ENCODE measurements at places on chromosomes 6 and 20.

- DNase-seq, result no peak
Observed at GRCh38 chr6:47258724-47259347, 50.9 kb downstream of the TNFRSF21 start.

GRCh38 chr6:68880050-68880813 lies 245.2 kb downstream of the ADGRB3 start:
- no peak for DNase-seq

DNA sequence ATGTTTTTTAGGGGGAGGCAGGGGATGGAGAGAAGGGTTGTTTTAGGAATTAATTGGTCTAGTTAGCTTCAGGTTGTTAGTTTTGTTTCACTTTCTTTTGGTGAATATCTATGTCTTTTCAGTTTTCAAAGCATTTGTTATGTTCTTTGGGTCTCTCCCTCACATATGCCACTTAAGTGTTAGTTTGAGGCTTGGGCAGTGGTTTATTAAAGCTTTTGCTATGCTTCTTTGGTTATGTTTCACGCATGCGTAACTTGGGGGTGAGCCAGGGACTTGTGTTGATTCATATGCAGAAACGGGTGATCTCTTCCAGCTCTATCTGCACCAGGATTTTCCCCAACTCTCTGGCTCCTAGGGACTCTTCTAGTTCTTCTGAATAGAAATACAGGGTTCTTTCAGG lies 11.4 kb upstream of the MMS22L start:
- peak; percentile 67 for DNase-seq

DNA sequence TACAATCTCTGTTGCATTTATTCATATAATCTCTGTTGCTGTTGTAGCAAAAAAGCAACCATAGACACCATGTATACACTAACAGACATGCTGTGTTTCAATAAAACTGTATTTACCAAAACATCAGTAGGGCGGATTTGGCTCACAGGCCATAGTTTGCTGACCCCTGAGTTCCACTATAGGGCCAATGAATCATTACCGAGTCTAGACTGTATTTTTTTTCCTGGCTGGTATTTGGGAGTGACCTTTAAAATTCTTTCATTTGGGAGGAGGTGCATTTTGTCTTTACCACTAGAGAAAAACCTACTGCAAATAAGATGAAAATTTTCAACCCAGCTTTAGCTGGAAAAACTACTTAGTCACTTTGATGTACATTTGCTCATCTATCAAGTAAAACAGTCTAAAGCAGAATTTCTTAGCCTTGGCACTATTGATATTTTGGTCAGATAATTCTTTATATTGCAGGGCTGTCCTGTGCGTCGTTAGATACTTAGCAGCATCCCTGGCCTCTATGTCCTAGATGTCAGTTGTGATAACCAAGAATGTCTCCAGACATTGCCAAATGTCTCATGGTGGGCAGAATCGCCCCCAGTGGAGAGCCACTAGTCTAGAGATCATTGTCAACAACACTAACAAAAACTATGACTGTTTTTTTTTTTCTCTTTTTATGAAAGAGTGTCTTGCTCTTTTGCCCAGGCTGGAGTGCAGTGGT lies 39.5 kb downstream of the DCBLD1 start:
- DNase-seq, result no peak

GRCh38 chr6:53634184-53634631 lies 31.3 kb downstream of the KLHL31 start:
- DNase-seq, result no peak

DNA sequence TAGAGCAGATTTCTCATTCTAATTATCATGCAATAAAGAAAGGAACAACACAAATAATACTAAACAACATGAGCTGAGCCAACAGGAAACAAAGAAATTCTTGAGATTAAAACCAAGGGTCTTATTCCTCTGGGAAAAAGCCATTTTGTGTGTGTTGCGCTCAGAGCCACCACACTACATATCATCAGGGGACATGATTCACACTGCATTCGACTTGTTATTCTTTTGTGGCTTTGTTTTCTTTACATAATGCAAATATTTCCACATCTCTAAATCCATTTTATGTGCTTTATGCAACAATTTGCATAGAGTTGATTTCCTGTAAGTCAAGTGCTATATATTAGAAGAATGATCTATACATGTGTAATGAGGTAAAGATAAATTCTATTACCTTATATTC lies 719.6 kb downstream of the TBC1D32 start:
- no peak for DNase-seq

DNA sequence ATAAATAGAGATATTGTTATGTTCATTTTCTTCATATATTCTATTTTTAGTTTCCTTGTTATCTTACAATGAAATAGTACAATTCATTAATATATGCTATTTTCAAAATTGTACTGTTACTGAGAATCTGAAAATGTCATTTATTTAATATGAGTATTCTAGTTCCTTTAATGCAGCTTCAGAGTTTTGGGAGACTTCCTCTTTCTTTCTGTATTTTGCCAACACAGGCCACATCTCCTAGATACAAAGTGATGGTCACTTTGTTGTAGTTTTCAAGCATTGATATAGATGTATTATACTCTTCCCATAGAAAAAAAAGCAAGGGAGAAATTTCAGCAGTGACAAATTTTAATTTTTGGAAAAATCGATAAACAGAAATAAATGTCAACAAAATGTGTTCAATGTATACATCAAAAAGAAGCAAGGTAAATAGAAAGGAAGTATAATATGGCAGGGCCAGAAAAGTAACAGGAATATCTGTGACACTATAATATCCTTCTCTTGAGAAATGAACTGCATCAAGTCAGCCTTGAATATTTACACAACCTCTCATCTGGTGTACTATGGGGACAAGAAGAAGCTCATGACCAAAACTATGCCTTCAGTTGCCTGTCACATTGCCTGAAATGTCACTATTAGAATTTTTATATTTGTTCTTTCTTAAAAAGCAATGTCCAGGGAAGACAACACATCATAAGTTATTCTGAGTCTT lies 396.0 kb downstream of the TBC1D32 start:
- no peak for DNase-seq
